ENCODE measurements at places on chromosomes 7 and 10. TPM values are rescaled to one million over a fixed set of nuclear protein-coding genes. Genes with fewer than 3 reads are reported as not detected.

DNA sequence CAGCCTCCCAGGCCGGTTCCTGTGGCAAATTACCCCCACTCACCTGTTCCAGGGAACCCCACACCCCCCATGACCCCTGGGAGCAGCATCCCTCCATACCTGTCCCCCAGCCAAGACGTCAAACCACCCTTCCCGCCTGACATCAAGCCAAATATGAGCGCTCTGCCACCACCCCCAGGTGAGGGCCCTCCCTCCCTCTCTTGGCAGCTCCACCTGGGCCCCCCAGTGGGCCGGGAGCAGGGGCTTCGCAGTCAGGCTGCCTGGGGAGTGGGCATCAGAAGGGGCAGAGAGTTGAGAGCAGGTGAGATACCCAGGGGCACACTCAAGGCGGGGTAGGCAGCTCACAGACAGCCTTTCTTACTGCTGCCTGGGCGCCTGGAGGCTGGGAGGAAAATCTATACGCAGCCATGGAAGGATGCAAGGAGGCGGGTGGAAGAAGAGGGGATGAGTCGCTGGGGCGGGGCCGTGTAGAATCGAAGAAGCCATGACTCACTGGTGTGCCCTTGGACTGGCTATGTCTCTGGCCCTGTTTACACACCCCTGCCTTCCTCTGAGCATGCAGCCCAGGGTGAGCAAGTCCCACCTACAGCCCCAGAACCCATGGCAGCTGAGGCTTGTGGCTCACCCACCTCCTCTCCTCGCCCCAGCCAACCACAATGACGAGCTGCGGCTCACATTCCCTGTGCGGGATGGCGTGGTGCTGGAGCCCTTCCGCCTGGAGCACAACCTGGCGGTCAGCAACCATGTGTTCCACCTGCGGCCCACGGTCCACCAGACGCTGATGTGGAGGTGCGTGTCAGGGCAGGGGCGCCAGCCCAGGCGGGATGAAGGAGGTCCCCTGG is 48.6 kb upstream of the PPIF start:
- no peak for DNase-seq

GRCh38 chr10:3393958-3394357 is 221.4 kb upstream of the PITRM1 start:
- no peak for DNase-seq

GRCh38 chr7:46109437-46109836 is 188.4 kb upstream of the IGFBP3 start:
- no peak for DNase-seq

GRCh38 chr7:96837593-96837992 is 127.9 kb upstream of the SEM1 start:
- DNase-seq = no peak

- no peak for DNase-seq
Measured at GRCh38 chr7:32905175-32905662, 13.7 kb upstream of the KBTBD2 start.

ANXA8 gene
- not detected for total RNA-seq

GNGT1 gene
- 0.26 TPM for total RNA-seq

- no peak for DNase-seq
Measured at GRCh38 chr7:84841809-84842208, 345.0 kb downstream of the SEMA3D start.
